GM12878 (cell line): ENCODE measurements at places on chromosomes 2 and 18.

GRCh38 chr2:199552141-199552540, 94.4 kb upstream of the SATB2 start:
- DNase-seq: no peak

- DNase-seq: no peak
Observed at GRCh38 chr2:191670076-191670475, 7.9 kb upstream of the NABP1 start.

GRCh38 chr18:27666016-27666415, 480.9 kb upstream of the CHST9 start:
- no peak for DNase-seq

- DNase-seq: no peak
Observed at GRCh38 chr2:46368401-46368800, 71.2 kb downstream of the EPAS1 start.

DNA sequence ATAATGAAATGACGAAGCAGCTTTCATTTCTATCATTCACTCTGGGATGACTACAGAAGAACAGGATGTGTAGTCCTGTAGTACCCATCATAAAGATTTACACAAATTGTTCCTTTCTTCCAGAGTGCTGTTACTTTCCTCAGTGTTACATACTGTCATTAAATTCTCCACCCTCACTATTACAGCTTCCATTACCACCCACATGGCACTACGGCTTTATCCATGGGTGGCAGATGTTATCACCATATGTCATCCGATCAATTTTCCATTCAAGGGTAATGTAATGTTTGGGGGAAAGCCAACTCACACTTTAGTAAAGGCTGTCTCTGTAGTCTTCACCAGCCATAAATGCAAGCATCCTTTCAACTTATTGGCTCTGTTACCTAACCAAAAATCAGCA, 7.1 kb upstream of the CSRNP3 start:
- no peak for DNase-seq

GRCh38 chr2:160494201-160494644, 616 bp upstream of the RBMS1 start:
- no peak for DNase-seq
